ENCODE measurements at places on chromosomes 6 and 20.
A peak's percentile ranks its signal among the peaks of the same experiment; 100 is the strongest.

DNA sequence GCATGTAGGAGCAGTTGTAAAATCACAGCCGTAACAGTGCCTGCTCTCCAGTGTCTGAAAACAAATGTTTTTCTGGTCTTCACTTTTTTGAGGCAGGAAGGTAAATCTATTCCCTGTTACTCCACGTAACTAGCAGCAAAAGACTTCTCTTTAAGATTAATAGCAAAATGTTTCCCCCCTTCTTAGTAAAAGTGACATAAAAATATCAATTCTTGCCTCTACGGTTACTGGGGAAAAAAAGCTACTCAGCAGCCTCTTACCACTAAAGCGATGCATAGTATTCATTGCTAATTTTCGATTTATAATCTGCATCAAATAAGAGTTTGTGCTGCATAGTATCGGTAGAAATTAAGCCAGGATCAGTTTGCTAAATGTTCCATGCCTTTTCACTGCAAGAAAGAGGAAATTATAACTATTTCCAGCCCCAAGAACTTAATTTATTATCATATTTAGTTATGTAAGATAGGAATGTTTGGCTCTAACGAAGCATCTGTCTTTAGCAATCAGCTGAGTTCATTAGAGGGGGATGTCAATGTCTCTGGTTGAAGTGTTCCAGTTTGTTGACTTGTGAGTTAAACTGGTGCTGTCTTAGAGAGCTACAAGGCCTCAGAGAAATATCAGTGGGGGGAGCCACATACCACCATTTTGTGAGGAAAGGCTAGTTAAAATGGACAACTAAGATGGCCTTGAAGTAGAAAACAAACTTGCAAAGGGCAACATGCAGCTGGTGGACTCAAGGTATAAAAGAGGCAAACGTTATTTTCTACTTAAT is 617 bp upstream of the TSPYL1 start:
- DNase-seq, result peak; percentile 40

- DNase-seq, result no peak
Measured at GRCh38 chr6:108726726-108727339, 121.4 kb upstream of the ARMC2 start.

DNA sequence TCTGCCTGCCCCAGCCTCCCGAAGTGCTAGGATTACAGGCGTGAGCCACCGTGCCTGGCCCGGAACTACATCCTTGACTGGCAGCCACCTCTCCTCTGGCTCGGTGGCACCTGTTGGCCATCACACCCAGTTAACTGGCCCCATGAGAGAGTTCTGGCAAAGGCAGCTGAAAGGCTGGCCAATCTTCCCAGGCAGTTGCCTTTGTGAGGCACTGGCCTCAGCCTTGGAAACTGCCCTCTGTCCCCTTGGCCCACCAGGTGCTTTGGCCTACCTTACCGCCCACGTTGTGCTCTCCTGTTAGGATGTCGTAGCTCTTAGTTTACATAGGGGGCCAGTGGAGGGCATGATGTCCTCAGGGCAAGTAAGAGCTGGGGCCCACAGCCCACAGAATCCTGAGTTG is 9.6 kb upstream of the MANBAL start:
- DNase-seq, result no peak

- no peak for DNase-seq
Measured at GRCh38 chr6:125188037-125188436, 34.5 kb downstream of the TPD52L1 start.

DNA sequence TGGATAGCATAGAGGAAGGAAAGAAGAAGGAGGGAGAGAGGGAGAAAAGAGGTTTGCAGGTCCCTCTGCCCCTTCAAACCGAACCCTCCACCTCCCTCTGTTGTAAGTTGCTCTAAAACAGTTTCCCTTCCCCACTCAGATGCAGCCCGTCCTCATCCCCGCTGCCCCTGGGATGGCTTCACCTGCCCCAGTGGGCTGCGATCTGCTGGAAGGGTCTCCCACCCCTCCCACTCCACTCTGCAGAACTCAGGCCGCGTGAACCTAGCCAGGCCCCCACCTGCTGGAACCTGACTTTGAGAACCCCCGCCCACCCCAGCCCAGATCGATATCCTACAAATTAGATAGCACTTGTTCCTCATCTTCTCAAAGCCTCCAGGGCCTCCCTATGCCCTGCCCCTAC is 190.8 kb downstream of the DLL1 start:
- DNase-seq, result no peak

DNA sequence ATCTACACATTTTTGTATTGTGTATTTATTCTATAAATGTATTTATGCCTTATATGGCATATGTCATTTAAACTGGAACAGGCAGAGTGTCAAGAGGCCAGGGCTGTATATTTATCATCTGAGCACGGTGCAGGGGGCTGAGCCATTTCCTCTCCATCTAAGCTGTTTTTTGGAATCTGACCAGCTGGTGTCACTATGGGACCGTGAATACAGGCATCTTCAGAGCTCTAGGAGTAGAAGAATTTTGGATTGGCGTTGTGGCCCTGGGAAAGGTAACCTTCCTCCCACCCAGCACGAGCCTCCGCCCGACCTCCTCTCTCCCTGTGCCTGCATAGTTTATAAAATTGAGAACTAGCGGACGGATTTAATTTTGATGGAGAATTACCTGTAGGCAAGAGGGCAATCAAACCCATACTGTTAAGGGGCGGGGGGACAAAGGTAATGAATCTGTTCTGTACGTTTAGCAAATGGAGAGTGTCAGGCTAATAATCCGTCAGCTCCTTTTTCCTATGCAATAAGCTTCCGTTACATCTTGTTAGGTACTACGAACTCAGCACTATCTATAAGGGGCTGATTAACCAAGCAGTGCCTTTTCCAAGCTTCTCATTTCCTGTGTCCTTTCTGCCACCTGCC is 29.0 kb upstream of the EEF1E1 start:
- DNase-seq, result peak; percentile 44

DNA sequence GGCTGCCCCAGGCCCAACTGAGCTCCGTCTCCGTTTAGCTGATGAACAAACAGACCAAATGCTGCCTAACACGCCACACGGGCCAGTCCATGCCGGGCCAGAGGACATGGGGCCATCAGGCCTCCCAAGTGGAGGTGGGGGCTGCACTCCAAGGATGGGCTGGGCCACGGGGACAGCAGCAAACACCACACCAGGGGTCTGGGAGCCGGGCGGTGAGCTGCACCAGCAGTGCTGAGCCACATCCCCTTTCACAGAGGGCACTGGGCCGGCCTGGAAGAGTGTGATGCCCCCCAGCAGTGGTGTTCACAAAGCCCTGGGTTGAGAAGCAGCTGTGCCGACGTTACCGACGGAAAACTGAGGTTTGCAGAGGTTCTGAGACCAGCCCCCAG is 2.7 kb downstream of the KCNQ2 start:
- no peak for DNase-seq

DNA sequence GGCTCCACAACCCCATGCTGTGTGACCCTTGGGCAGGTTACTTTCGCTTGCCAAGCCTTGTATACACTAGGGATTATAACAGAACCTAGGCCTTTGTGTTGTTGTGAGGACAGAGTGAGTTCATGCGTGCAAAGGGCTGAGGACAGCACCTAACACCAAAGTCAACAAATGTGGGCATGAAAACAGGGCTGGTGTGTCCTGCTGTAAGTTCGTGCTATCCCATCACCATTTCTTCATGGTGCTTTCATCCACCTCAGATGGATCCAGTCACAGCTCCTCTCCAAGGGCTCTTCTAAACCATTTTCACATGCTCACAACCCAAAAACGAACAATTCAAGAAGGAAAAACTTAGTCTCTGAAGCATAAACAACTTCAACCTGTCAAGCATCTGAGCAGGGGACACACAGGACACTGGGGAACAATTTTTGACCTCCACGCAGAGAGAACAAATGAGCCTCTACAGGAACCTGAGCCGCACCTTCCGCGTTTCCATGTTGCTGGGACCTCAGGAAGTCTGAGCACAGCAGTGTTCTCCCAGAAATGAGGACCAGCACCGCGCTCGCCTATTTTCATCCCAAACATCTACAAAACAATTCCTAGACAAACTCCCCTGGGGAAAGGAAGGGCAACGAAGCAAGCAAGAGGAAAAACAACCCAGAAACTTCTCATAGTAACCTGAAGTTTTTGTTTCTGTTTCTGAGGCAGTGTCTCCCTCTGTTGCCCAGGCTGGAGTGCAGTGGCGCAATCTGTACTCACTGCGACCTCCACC is 3.1 kb downstream of the LRP11 start:
- peak; percentile 13 for DNase-seq

GRCh38 chr6:135097172-135097571 is 42.5 kb upstream of the HBS1L start:
- DNase-seq, result no peak

DNA sequence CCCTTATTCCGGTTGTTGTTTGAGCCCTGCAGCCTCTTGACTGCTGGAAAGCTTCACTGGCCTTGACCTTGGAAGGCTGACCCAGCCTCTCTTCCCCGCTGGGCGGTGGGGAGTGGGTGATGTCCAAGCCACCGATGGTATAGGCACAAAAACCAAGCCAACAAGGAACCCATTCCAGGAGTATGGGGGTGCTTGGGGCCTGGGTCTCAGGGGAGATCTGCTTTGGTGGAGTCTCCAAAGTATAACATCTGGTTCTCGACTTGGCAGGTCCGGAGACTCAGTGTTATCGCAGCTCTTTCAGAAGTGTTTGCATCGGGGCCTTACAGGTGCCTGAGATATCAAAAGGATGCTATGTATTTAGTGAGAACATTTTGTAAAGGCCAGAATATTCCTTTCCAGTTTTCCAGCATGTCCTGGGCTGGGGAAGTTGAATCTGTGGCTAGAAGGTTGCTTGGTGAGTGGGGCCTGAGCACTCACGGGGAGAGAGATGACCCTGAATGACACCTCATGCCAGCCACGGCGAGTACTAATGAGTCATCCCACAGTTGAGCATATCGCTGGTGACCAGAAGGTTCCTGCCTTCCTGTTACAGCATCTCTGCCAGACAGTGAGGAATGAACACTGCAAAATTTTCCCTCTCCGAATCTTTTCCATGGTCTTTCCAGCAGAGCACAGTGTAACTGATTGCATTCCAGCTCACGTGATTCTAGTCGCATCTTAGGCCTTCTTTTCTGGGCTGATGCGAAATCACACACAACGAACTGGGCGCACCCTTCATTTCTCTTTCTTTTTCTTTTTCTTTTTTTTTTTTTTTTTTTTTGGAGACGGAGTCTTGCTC is 133.9 kb downstream of the ZDHHC14 start:
- no peak for DNase-seq

DNA sequence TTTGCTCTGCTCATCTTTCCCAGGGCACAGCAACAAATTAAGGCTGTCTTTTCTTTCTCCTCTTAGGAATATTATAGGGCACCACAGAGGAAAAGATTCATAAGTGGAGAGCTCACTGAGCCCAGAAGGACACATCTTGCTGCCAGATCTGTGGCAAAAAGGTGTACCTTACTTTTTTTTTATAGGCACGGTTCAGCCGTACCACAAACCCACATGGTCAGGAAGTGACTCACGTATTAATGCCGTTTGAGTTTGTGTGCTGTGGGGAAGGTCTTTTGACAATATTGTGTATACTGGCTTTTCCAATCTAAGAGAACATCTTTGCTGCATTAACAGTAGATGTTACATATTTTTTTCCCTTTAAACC is 28.4 kb downstream of the PAQR8 start:
- no peak for DNase-seq

DNA sequence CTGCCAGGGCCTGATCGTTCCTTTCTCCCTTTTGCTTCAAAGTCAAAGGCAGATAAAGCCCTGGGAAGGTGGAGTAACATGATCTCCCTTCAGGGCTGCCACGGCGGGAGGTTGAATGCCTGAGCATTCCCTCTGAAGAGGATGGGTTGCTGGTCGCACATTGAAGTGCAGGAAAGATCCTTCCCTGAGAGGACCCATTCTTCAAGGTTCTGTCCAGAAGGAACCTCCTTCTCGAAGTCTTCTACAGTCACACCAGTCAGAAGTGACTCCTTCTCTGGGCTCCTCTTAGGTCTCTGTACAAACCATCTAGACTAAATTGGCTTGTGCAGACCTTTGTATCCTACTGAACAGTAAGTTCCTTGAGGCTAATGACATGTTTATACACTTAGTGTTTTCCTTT is 192.6 kb upstream of the VGLL2 start:
- DNase-seq, result no peak

DNA sequence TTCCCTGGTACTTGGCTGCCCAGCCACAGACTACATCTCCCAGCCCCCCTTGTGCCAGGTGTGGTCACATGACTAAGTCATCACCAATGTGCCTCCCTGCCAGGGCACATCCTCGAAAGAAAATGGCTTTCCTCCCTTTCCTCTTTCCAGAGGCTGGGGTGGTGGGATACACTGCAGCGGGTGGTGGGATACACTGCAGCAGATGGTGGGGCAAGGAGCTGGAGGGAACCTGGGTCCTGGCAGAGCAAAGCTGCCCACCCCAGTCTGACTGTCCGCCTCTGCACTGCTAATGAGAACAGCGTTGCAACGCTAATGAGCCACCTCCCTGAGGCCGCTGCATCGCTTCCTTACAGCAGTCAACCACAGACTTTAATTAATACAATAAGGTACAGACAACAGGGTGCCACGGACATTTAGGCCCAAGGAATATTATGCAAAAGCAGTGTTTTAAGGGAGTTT is 125.3 kb downstream of the PREX1 start:
- no peak for DNase-seq

- no peak for DNase-seq
Measured at GRCh38 chr6:89045011-89045387, 35.6 kb upstream of the PNRC1 start.

DNA sequence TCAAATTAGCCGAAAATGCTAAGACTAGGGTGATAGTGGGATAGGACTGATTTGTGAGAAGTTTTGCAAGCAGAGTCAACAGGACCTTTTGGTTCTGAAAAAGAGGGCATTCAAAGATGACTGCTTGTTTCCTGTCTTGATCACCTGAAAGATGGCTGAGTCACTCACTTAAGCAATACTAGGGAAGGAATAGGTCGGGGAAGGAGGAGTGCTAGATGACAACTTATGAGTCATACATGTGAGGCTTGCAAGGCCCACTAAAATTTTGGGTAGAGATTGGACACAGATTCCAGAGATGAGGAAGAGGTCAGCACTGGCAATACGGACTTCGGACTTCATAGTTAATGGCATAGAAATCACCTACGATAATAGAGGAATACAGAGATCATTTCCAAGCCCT is 89.2 kb downstream of the FAM83B start:
- DNase-seq, result no peak

- no peak for DNase-seq
Measured at GRCh38 chr20:16042731-16043130, 530.5 kb downstream of the KIF16B start.

GRCh38 chr20:45822857-45823256 is 4.3 kb downstream of the TNNC2 start:
- no peak for DNase-seq

GRCh38 chr20:24875078-24875477 is 74.0 kb upstream of the CST7 start:
- no peak for DNase-seq

All from SHP77 treated with DMSO at 0.1 percent for 48 hours (cell line).